ENCODE measurements at places on chromosomes 5 and 9.

GRCh38 chr9:130186839-130187522 is 14.8 kb downstream of the NCS1 start:
- DNase-seq, result no peak

DNA sequence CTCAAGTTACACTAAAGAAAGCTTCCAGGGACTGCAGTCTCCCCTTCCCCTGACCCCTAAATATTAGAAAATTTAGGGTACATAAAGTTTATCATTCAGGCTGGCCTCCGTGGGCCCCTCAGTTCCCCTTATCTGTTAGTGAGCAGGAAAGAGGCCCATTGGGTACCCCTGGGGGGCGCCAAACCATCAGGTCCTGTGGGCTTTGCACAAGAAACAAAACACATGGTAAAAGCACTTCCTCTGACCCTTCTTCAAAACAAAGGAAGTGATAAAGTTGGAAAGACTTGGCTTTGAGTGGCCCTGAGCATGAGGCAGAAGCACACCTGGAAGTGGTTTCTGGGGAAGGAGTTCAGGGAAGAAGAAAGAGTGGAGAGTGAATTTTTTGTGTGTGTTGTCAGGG is 213.0 kb downstream of the SMARCA2 start:
- no peak for DNase-seq

- DNase-seq, result no peak
These were observed 120.6 kb downstream of the TRIO start for GRCh38 chr5:14263699-14264098.

DNA sequence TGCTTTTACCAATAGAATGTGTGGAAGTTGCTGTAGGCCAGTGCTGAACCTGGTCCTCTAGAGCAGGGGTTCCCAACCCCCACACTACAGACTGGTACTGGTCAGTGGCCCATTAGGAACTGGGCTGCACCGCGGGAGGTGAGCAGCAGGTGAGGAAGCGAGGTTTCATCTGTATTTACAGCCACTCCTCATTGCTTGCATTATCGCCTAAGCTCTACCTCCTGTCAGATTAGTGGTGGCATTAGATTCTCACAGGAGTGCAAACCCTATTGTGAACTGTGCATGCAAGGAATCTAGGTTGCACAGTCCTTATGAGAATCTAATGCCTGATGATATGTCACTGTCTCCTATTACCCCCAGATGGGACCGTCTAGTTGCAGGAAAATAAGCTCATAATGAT is 6.1 kb upstream of the CCDC152 start:
- DNase-seq, result no peak

DNA sequence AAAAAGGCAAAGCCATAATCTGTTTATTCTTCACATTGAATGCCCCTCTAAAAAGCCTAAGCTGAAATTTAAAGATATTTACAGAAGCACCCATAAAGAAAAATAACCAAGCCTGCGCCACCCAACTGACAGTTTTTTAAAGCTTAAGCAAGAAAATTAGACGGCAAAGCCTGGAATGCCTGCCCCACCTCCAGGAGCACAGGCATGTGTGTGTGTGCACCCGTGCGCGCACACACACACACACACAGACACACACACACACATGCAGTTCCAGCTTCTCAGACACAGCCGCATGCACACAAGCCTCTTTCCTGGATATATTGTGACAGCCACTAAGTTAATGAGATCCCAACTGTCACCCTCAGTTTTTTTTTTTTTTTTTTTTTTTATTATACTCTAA is 88.2 kb downstream of the FRMD3 start:
- no peak for DNase-seq

GRCh38 chr5:116514421-116514970 is 60.1 kb downstream of the SEMA6A start:
- DNase-seq, result no peak

- DNase-seq, result no peak
These were observed 608.6 kb upstream of the DAB2 start for GRCh38 chr5:40033411-40033810.

DNA sequence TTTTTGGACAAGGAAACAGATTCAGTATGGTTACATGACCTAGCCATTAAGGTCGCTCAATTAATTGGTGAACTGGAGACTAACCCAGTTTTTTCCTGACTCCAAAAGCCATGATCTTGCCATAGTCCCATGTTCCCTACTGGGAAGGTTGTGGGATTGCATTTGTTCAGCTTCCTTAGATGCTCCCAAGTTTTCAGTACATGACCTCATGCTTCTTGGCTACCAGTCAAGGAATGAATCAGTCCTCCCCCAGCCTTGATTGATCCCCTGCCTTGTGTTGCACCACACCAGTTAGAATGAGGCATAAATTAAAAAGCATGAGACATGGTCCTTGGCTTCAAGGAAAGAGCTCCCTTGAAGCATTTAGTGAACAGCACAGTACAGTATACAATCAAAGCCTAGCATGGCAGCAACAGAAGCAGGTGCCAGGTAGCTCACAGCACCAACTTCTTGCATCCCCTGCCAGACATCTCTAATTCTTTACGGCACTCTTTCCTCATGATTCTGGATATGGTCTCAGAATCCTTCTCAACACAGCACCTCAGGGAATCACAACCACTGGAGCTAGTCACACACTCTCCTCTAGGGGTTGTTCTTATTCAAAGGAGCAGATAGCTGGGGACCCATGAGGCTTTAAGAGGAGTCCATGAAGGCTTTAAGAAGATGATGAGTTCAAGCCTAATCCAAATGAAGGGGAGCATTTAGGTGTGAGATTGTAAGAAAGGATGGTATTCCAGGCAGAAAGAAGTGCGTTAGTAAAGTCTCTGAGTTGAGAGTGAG is 295.5 kb upstream of the CLINT1 start:
- no peak for DNase-seq

- DNase-seq, result peak; percentile 57
These were observed 1695.4 kb upstream of the WWC1 start for GRCh38 chr5:166596043-166596442.

DNA sequence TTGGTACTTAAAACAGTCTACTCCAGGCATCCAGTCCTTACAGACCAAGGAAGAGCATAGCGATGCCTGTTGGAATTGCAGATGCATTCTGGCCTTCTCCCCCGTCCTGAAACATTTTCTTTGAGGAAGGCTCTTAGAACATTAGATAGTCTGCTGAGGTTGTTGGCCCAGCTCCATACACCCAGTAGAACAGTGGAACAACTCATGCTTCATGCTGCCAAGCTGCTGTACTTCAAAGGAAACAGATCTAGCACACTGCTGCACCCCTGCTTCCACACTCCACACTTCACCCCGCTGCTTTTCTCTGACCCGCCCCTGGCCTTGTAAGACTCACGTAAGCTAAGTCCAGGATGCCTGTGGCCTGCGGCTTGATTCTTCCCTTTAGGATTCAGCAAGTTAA is 33.4 kb upstream of the NCS1 start:
- no peak for DNase-seq
